ENCODE measurements at places on chromosomes 2 and 18.
A peak's percentile ranks its signal among the peaks of the same experiment; 100 is the strongest.

- DNase-seq: no peak
These were observed 34.7 kb downstream of the UNC80 start for GRCh38 chr2:209806318-209806717.

DNA sequence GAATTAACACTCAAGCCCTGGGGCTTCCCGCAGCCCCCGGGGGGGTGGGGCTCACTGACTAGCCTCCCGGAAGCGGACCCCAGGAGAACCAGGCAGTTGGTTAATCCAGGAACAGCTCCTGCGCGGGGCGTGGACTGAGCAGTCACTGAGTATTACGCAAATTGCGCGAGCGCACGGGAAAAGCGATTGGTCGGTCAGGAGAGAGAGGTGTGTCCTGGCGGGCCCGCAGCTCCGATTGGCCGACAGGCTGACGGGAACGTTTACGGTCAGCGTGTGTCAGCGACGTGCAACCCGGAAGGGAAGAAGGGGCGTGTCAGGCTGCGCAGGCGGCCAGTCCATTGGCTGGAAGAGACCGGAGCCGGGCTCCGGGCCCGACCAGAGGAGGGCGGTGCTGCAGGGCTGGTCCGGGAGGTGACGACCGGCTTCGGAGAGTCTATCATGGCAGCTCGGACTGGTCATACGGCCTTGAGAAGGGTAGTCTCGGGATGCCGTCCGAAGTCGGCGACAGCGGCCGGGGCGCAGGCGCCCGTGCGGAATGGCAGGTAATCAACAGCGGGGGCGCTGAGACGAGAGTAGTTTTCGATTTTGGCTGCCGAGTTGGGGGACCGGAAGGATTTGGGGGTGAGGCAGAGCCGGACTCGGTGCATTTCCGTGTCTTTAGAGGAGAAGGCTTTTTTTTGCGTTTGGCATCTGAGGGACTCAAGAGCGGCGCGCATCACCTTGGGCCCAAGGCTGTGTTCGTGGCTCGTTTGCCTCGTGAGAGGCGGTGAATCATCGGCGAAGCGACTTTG, at the start of gene COQ10B:
Gene COQ10B, plus strand, starts transcription at position 430 of the 791 bp plus-strand sequence. Its CDS starts 9 bp downstream, at position 439.
- peak; percentile 99 for DNase-seq

DNA sequence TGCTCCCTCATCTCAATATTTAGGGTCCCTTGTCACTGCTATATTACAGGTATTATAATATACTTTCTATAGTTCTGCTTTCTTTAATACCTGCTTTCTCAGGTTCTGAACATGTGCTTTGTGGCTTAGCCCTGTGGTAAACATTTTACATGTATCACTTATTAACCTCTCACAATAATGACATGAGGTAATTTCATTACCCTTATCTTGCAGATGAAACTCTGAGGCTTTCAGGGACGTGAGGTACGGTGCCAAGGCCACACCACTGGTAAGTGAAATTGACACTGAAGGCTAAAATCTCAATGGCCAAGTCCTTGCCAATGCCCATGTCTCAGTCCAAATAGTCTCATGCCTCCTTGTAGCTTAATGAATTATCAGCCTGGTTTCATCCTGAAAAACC, 21.7 kb downstream of the LINC00305 start:
- DNase-seq: no peak

DNA sequence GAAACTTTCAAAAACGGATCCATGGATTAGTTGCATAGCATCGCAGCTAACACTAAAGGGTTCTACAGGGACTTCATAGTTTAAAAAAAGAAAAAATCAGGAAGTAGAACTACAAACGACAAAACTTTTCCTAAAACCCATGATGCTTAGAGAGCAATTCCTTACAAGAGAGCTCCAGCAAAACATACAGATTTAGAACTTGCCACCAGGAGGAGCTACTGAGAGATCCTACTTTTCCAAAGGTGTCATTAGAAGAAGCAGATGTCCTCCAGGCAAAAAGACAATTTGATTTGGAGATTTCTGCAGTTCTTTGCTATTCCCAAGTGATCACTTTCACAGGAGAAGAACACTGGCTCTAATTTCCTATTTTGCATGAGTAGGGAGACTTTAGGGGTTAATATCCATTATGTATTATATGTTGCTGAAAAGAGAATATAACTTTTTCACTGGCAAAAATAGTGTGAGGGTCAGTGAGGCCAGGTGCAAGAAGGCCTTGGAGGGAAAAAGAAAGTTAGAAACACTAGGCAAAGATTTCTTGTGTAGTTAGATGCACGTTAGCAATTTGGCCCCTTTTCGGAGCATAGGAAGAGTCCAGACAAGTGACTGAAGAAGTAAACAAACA, 436.2 kb downstream of the SUCLG1 start:
- peak; percentile 69 for DNase-seq

GRCh38 chr2:110718990-110719389, 13.4 kb upstream of the ACOXL start:
- no peak for DNase-seq

GRCh38 chr2:1546901-1547300, 133.6 kb downstream of the TPO start:
- DNase-seq: no peak

GRCh38 chr2:158182676-158183295, 81.1 kb downstream of the UPP2 start:
- DNase-seq: no peak

- DNase-seq: no peak
These were observed 41.4 kb downstream of the FECH start for GRCh38 chr18:57544936-57545660.

GRCh38 chr2:38692636-38693318, 26.9 kb downstream of the GALM start:
- DNase-seq: no peak

DNA sequence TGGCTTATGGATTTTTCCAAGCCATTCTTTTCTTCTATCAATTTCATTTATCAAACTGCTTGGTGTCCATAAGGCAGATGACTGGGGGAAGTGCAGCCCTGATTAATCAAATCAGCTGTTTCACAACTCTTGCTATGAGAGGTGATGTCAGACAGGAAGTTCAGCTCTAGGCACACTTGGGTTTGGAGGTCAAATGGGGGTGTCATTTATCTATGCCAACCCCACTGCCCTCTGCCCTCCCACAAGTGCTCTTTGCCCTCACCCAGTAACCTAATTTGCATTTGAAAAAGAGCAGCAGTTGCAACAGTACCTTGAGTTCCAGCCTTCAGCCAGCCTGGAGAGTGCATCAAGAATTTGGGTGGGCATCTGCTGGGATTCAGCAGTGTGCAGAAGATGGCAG, 431.3 kb upstream of the SPRED2 start:
- no peak for DNase-seq

GRCh38 chr18:47531717-47532116, 280.3 kb upstream of the SKOR2 start:
- no peak for DNase-seq

DNA sequence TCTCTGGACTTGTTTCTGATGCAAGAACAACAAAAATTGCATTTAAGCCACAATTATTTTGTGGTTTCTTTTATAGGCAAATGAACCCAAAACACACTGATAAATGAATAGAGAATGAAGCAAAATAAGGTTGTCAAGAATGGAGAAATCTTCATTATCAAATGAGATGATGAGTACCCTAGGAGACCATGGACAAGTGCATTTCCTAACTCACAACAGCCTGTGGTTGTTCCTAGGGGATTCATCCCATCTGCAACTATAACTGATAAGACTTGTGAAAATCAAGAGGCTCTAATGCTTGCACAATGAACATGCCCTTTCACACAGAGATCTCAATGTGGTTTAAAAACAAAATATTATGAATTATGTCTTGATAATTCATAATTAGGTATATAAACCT, 159.9 kb downstream of the PDE1A start:
- DNase-seq: no peak

GRCh38 chr2:107430006-107430405, 396.7 kb upstream of the RGPD4 start:
- no peak for DNase-seq

- DNase-seq: no peak
These were observed 1.2 kb downstream of the RAPH1 start for GRCh38 chr2:203533676-203534591.

DNA sequence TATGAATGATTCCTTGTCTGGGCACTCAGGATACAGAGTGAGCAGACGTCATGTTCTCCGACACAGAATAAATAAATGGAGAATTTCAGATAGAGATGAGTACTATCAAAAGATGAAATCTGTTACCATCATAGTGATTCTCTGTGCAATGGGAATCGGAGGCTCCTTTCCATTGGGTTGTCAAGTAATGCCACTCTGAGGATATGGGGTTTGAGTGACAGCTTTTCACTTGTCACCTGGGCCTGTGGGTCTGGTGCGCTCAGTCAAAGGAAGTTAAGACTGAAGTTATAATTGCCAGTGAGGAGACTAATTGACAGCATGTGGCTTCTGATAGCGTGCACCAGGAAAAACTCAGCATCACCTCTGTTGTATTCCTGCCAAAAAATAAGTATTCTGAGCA, 387.2 kb downstream of the SOX11 start:
- DNase-seq: no peak

DNA sequence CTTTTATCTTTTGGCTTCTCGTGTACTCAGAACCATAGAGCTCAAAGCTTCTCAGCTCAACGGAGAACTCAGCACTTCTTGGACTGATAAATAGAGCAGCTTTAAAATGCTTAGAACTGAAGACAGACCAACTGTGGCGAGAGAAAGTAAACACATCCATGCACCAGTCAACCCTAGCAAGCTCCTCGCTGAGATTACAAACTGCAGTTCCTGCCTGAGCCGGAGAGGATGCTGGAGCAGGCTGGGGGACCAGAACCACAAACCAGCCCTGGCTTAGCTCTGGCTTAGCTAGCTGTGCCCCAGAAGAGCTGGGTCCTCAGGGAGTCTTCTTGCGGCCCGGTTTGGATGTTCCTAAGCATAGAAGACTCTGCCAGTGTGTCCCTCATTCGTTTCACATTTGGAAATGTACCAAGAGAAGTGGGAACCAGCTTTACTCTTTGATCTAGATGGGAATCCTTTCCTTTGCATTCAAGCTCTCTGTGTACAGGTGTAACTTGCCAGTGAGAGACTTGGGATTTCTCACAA, 5.6 kb downstream of the PAX8 start:
- no peak for DNase-seq

GRCh38 chr2:69781321-69782248, 39.7 kb downstream of the ANXA4 start:
- DNase-seq: peak; percentile 75

All from LoVo (cell line).